Left renal cortex interstitium (tissue), 4 donors: ENCODE measurements at places on chromosomes 1 and 21.

DNA sequence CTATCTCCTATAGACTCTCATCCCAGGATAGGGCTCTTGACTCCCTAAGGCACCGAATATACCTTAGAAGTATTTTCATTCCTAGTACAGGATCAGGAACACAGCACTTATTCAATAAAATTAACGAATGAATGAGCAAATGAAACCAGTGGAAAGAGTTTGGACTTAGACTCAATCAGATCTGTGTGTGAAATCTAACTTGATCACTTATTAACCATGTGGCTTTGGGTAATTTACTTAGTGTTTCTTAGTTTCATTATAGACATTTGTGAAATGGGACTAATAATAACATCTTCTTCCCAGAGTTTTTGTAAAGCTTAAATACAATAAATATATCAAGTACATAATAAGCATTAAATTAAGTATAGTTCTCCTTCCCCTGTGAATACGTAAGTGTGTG lies 230.1 kb downstream of the ADGRL2 start:
- DNase-seq, result no peak

GRCh38 chr1:220815409-220815808 lies 28.7 kb downstream of the MTARC1 start:
- no peak for DNase-seq

GRCh38 chr1:53783056-53783455 lies 44.1 kb upstream of the GLIS1 start:
- DNase-seq, result no peak

DNA sequence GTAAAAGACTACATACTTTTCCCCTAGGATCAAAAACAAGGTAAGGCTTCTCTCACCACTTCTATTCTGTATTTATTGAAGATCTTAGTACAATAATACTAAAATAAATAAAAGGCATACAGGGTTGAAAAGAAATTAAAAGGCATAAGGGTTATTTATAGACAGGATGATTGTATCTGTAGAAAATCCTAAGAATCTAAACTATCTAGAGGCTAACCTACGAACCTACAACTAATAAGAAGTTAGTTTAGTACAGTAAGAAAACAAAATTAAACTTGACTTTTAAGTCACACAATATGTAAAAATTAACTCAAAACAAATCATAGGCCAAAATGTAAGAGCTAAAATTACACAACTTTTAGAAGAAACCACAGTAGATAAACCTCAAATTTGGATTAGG lies 50.4 kb upstream of the ADAM30 start:
- no peak for DNase-seq

DNA sequence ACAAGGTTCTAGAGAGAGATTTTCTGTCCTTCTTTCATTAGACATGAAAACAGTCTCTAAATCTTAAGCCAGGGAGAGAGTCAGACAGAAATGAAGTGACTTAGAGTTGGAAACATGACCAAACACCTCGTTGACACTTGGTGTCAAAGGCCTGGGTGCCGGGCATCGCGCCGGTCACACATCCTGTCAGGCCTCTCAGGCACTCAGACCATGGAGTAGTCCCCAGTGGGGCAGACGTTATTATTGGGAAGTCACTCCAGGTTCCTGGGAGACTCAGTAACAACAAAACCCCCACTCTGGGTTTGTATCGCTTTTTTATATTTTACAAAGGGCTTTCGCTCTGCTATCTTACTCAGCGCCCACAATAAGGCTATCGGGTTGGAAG lies 25.8 kb downstream of the KCNN3 start:
- DNase-seq, result no peak

DNA sequence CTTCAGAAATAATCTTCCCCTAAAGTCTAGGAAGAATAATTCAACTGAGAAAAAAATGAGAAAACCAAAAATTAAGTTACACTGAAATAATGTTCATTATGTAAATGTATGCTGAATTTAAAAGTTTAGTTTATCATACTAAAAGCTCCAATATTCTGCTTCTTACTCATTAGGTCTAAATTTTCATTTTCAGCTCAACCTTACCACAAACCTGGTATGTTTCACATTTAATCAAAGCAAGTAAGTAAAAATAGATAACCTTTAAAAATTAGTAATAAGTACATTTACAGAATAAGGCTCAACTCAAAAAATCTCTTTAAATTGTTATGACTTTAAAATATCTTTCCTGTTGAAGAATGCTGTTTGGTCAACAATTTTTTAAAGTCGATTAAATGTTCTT lies 15.0 kb downstream of the BTG3 start:
- no peak for DNase-seq

- DNase-seq, result no peak
Measured at GRCh38 chr1:113396585-113396984, 6.3 kb downstream of the MAGI3 start.

DNA sequence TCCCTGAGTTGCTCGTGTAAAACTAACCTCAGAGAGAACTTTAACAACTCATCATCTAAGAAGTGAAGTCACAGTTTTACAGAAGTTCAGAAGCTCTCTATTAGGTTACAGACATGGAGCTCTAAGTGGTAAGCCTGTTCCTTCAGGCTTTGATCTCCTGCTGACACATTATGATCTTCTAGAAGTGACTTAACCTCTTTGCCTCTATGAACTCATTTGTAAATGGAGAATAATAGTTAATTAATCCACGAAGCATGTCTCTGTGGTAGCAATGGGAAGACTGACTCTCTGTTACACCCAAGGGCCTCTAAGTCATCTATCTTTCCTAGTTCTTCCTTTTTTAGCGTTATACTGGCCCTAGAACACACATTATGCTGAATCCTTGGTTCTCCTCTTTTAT lies 157.9 kb upstream of the NRIP1 start:
- no peak for DNase-seq

DNA sequence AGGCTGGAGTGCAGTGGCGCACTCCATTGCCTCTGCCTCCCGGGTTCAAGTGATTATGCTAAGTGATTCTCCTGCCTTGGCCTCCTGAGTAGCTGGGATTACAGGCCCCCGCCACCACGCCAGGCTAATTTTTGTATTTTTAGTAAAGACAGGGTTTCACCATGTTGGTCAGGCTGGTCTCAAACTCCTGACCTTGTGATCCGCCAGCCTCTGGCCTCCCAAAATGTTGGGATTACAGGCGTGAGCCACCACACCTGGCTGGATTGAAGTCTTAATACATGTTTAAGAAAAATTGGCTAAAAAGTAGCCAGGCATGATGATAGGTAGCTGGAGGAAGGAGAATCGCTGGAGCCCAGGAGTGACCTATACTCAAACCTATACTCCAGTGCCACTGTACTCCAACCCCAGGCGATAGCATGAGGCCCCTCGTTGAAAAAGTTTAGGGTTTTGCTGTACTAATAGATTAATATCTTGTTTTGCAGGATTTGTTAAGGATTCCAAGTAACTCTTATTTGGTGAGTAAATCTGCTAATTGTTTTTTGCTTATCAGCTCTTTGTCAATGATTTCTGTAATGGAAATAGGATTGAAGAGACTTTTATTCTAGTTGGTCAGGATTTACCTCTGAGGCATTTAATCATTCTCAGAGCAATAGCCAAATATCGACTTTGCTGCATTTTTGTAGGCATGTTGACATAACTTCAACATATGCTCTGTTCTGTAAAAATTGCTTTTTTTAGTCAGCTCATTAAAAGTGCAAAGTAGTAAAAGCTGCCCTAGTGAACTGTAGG lies 2.0 kb downstream of the RCC1 start:
- DNase-seq, result no peak

DNA sequence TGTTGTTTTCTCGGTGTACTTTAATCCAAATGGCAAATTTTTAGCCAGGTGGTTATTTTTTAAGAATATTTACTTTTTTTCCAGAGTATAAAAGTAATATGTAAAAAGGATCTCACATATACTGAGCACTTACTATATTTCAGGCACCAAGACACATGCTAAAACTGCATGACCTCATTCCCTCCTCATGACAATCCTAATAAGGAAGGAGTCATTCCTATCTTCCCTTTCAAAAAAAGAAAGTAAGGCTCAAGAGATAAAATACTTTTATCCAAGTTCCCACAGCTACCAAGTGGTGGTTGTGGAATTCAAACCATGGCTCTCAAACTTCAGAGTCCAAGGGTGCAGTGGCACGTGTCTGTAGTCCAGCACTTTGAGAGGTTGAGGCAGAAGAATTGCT lies 19.4 kb downstream of the ATP2B4 start:
- DNase-seq, result no peak

- no peak for DNase-seq
Measured at GRCh38 chr21:37273440-37273839, 6.3 kb upstream of the VPS26C start.

GRCh38 chr1:235423214-235423652 lies 56.0 kb downstream of the TBCE start:
- DNase-seq, result no peak

DNA sequence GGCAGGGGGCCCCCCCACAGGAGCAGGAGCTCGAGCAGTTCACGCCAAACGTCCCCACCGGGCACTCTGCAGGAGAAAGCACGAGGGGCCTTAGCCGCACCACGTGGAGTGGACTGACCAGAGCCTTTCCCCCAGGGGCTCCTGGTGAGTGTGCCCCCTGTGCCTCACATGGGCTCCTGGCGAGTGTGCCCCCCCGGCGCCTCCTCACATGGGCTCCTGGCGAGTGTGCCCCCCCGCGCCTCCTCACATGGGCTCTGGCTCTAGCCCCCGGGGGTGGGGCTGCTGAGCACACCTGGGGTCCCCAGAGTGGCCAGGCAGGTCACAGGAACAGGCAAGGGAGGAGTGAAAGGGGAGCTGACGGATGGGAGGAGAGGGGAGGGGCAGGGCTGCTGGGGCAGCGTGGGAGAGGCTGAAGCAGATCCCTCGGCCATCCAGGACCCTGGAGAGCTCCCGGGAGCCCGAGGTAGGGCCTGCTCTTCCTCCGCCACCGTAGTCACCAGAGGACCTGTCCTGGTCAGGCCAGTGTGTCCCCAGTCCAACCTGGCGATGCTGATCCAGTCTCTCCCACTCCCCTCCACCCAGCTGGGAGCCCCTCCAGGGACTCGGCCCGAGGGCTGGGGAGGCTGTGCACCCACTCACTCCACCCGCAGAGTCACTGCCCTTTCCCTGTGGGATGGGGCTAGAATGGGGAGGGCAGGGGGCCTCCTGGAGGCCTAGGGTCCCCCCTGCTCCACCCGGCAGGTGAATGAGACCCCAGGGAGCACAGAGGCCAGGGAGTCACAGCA lies 47.6 kb downstream of the ARHGEF16 start:
- DNase-seq, result peak; percentile 31

- DNase-seq, result no peak
Measured at GRCh38 chr1:60415696-60416095, 342.1 kb upstream of the C1orf87 start.

GRCh38 chr1:6477039-6477820 lies 11.3 kb upstream of the TNFRSF25 start:
- no peak for DNase-seq

- no peak for DNase-seq
Measured at GRCh38 chr1:211474451-211474850, 17.5 kb downstream of the RD3 start.
